GM10248 (cell line): ENCODE measurements at places on chromosomes 7 and 10.
A peak's percentile ranks its signal among the peaks of the same experiment; 100 is the strongest.

- DNase-seq: no peak
Observed at GRCh38 chr10:117549100-117549585, 6.6 kb downstream of the EMX2 start.

GRCh38 chr10:72503241-72503640 lies 122.6 kb downstream of the MICU1 start:
- no peak for DNase-seq

DNA sequence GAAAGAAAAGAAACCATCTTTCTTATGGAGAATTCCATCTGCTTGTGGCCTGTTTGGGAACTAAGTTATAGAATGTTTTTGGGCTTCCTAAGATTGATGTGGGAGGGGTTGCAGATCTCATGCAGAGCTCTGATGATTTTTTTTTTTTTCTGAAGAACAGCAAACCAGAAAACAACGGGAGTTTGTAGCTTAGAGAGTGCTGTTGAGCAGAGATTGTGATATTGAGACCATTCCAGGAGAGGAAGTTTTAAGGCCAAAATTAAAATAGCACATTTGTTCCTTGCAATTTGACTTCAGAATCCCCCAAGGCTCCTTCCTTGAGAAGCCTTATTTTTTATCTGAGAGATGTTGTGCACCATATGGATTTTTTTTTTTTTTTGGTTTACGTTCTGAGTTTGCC lies 159.5 kb upstream of the NRP1 start:
- no peak for DNase-seq

DNA sequence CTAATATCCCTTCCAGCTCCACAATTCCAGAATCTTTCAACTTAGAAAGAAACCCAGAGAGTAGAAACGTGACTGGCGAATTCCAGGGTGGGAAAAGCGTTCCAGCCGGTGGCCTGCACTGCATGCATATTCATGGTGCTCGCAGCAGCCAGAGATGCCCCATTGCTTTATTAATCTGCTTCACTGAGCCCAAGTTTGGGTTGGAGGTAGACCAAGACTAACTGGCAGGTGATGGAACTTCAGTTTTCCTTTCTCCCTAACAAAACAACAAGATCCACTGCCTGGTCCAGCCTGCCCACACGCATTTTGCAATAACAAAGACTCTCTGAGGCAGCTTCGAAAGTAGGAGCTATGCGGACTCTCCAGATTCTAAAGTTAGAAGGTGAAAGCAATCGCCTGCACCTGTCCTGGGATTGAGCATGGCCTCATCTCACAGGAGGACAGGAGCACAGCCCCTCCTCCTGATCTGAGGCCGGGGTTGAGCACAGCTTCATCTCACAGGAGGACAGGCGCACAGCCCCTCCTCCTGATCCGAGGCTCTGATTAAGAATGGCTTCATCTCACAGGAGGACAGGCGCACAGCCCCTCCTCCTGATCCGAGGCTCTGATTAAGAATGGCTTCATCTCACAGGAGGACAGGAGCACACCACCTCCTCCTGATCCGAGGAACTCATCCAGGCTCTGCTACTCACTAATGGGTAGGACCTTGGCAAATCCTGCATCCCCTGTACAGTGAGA lies 127.8 kb upstream of the LANCL2 start:
- no peak for DNase-seq

DNA sequence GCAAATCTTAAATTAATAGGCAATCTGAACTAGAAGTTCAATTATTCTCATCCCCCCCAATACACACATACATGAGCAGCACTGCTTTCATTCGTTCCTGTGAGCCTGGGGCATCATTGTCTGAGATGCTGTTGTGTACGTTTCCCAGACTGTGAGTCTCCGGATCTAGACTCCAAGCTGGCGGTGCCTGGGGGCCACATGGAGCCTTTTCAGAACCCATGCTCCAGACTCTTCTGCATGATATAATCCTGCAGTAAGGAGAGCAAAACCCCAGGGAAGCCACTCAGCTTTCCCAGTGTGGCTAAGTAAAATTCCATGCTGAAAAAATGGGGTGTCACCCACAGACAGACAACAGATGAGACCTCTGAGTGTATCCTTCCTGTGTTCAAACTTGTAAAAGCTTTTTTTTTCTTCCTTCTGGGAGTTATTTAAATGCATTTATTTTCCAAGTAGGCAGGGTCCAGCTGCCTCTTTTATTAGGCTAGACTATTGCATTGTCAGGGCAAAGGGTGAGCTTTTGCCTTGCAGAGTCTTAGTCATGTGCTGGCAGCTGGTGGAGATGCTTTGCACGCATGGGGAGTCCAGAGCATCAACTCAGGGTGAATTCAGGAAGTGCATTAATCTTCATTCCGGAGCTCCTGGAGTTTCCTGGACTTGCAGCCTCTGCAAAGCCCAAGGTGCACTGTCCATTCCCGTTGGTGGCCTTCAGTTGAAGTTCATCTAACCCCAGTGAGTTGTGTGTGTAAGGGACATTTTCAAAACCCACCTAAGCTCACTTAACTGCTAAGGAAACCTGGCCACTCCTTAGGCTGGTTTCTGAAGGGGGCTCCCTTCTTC lies 185.7 kb upstream of the ADO start:
- DNase-seq: peak; percentile 38

DNA sequence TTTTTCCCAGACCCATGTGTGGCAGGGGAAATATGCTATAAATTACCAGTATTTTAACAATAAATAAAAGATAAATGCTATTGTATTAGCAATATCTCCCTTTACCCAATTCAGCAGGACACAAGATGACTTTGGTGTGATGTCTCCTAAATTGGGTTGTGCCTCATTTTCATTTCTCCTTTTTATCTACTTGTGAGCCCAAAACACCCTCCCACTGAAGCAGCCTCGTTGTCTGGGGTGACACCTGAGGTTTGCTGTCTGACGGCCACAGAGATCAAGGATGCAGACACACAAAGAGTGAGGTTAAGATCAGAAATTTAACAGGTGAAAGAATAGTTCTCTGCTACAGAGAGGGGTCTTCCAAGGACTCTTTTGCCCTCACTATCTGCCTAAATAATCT lies 27.1 kb upstream of the CC2D2B start:
- DNase-seq: peak; percentile 48

DNA sequence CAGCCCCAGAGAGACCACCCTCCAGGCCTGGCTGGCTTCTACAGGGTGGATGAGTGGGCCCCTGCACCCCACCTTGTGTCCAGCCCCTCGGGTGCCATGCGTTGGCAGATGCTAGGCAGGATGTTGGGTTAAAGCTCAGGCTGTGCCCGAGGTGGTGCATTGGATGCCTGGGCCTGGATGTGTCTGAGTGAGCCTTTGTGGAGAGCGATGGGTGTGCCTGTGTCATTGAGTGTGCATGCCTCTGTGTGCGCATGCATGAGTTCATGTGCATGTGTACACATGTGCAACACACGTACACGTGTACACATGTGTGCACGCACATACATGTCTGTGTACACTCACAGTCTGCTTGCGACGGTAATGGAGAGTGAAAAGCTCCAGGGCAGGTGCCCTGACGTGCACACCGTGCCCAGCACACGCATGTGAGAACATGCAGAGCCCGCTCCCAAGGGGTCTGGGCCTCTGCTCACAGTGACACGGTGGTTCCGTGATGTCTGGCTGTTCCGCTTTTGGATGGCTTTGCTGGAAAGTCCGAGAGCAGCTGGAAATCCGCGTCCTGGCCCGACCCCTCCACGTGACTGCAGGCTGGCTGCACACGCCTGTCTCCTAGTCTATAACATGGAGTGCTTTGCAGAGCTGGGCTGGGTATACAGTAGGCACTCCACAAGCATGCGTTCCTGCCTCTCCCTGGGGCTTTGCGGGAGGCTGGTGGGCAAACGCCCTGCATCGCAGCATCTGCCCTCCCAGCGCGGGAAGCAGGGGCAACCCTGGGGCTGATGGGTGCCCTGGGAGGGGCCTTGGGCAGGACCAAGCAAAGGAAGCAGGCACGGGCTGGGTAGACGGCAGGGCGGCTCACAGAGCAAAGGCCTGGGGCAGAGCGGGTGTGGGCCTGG lies 36.9 kb downstream of the ELFN1 start:
- DNase-seq: no peak

DNA sequence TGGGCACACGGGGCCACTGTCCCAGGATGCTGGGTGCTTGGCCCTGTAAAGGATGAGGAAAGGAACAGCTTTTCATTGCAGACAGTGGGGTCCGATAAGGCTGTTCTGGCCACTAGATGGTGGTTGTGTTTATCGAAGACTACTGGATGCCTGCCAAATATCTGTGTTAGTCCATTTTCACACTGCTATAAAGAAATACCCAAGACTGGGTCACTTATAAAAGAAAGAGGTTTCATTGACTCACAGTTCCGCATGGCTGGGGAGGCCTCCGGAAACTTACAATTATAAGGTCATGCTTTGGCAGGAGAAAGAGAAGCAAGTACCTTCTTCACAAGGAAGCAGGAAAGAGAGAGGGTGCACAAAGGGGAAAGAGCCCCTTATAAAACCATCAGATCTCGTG lies 32.2 kb upstream of the GARS1 start:
- DNase-seq: no peak

GRCh38 chr10:5943536-5943935 lies 33.8 kb downstream of the IL15RA start:
- DNase-seq: no peak

DNA sequence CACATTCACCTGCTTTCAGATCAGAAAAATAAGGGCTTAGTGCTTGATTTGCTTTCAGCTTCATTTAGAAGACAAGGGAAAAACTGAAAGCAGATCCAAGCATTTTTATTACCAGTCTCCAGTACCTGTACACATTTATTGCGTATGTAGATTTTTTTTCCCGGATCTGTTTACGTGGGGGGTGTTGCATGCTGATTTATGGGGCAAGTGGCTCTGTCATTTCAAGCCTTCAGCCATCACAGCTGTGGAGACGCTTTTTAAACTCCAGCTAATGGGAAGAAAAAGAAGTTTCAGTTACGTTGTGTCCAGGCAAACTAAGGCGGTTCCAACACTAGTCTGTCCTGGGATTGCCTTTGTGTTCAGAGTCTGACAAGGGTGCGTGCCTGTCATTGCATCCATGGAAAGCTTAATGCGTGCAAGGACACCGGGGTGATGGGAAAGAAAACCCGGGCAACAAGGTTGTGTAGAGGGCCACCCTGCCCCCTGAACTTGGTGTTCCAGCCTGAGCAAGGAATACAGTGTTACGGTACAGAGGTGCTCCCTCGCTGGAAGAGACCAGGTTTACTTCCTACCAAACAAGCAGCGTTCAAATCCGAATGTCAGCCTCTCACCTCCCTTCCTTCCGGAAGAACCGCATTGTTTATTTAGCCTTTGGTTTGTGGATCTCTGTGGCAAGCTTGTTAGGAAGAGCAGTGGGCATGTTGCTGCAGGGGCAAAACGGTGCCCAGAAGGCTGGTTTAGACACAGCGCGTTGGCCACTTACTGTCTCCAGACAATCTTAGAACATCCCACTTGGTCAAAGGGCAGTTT lies 128.2 kb downstream of the FGFR2 start:
- no peak for DNase-seq

DNA sequence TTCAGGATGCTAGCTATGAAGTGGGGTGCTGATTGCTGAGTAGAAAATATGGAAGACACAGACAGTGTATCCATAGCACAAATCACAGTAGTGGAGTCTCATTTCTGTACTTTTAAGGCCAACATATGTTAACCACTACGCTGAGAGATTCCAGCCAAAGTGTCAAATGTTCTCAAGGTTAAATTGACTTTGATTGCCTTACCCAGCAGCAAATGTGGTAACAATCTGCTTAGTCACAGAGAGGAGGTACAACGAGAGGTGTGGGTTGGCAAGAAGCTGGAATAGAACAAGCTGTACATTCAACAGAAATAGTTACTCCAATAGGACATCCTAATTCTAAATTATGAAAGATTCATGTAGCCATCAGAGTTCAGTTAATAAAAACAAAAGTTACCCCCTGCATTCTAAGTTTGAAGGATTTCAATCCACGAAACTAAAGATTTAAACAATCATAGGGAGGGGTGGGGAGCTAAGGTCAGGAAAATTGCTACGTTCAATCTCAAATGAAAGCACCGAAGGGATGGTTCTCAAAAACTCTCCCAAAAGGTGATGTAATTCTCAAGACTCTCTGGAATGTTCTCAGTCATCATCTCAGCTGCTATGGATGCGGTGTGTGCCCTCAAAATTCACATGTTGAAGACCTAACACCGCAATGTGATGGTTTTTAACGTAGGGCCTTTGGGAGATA lies 137.0 kb downstream of the ETV1 start:
- no peak for DNase-seq

GRCh38 chr7:27134392-27134791 lies 3.8 kb upstream of the HOXA4 start:
- no peak for DNase-seq

DNA sequence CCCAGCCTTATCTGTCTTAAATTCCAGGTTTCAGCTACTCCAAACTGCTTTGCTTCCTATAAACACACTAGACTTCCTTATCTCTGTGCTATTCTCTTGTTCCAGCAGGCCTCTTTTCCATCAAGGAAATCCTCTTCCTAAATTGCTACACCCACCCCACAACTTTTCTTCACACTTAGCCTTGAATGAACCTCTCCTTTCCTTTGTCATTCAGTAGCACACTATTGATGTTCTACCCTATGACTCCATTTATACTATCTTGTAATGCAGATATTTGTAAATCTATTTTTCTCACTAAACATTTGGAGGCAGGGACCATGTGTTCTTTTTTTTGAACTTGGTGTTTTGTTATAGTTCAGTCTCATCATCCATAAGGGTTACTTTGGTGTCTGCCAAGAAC lies 3.7 kb downstream of the SLC16A9 start:
- DNase-seq: no peak

DNA sequence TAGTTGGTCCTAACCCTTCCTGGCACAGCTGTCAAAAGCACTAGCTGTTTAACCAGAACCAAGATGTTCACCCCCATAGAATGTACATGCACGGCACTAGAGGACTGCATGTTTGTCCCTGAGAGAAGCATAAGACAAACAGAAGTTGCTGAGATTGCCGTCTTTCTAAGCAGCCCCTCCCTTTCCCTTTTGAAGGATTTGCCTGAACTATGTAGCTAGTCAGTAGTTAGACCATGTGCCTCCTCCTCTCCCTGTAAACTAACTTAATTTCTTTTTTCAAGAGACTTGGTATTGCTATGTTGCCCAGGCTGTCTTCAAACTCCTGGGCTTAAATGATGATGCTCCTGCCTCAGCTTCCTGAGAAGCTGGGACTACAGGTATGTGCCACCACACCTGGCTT lies 40.7 kb downstream of the TBC1D12 start:
- no peak for DNase-seq

DNA sequence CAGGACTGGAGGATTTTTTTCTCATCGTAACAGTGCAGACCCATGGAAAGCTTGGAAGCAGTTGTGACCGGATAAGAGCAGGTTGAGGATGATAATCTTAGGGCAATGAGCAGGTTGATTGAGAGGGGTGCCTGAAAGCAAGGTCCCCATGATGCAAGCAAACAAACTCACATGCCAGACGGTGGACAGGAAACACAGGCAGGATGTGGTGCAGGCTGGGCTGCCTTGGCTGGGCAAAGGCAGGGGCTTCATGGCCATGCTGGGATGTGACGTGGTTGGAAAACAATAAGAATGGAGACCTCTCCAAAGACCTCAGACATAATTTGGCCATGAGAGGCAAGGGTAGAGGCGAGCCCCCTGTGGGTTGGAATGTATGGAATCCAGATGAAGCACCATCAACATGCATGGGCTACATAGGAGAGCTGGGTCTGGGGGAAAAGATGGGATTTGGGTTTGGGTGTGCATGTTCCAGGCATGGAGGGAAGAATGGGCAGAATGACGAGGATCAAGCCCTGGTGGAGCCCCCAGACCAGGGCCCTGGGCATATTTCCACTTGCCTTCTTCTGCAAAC lies 58.3 kb downstream of the IKZF1 start:
- DNase-seq: no peak

GRCh38 chr7:101235522-101235921 lies 2.1 kb downstream of the CLDN15 start:
- DNase-seq: no peak
